ENCODE measurements at places on chromosomes 4 and X.
A peak's percentile ranks its signal among the peaks of the same experiment; 100 is the strongest.

DNA sequence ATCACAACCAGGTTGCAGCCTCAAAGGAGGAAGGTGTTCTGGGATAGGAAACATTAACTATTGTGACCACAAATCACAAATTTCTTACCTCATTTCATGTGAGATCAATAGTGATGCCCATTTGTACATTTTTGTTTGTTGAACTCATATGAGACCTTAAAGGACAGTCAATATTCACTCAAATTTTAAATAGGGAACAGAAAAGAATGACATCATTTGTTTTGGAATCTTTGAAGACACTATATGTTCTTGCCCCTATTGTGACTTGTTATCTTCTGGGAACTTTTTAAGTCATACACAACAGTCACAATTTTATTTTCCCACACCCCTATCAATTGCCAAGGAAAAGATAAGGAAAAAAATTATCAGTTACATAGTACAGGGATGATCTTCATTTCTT, 346.5 kb downstream of the ARAP2 start:
- DNase-seq = no peak

DNA sequence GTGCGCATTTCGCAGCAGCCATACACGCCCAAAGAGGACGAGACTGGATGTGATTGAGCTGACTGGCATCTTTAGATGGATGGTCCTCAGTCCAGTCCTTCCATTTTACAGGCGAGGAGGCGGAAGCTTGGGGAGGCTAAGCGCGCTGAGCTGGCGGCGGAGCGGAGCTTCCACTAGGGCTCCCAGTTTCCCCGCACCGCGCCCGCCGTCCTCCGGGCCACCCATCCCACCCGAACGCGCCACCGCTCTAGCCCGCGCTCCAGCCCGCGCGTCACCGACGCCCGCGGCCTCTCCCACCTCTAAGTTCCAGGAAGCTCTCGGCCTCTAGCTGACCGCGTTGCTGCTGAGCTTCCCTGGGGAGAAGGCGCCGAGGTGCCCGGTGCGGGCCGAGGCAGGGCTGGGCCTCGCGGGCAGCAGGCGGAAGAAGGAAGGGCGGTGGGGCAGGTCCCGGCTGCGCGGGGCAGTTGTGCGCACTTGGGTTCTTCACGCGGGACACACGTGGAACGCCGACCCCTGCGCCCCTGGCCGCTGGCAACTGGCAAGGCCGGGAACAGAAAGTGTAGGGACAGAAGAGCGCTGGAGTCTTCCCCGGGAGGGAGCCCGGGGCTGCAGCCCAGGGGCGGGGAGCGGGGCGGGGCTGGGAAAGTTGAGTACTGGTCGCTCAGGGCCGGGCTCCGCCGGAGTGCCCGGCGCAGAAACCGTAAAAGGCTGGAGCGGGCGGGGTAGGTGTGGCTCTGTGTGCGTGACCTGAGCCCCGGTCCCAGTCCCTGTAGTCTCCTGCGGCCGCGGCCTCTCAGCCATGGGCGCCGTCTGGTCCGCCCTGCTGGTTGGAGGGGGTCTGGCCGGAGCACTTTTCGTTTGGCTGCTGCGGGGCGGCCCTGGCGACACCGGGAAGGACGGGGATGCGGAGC, at the start of gene STBD1:
STBD1 (plus strand) TSS at position 763 of the 911 bp plus-strand sequence; CDS start at position 800, 37 bp downstream.
- peak; percentile 73 for DNase-seq

DNA sequence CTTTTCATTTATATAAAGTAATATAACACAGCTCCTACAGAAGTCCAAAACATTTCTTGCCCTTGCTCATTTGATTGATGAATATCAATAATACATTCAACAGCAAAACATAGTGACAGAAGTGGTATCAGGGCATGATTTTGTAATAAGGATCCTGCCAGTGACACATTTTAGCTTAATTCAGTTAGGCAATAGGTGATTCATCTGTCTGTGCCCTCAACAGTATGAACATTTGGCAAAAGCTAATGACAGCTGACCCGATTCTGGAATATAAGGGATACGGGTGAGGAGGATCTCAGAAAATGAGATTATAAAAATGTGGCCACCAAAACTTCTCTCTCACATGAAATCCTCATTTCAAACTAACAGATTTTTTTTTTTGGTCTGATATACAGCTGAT, 294.0 kb downstream of the CAMK2D start:
- peak; percentile 71 for DNase-seq

DNA sequence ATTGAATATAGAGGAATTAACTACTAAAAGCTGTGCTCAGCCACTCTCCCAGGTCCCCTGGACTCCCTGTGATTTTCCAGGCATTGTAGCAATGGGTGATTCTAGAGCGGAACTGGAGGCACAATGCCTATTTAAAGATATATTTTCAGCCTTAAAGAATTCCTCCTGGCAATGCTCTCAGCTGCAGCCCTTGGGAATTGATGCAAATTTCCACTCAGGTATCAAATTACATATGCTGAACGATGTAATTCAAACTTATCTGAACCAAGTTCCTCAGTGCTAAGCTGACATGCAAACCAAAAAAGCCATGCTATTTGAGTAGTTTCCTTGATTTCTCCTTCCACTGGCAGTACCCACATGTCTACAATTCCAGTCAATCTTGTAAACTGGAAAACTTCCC, 86.3 kb upstream of the GABRA3 start:
- DNase-seq = no peak

GRCh38 chr4:149112109-149112508, 669.9 kb upstream of the NR3C2 start:
- DNase-seq = no peak

GRCh38 chrX:132294776-132295495, 75.7 kb upstream of the RAP2C start:
- no peak for DNase-seq

GRCh38 chr4:186657764-186658163, 65.9 kb downstream of the FAT1 start:
- no peak for DNase-seq

GRCh38 chr4:76511947-76512346, 76.9 kb downstream of the SHROOM3 start:
- DNase-seq = no peak

- no peak for DNase-seq
Observed at GRCh38 chr4:152206646-152207377, 329.1 kb downstream of the FBXW7 start.

- no peak for DNase-seq
Observed at GRCh38 chrX:154126101-154126500, 17.9 kb upstream of the OPN1LW start.

- peak; percentile 62 for DNase-seq
Observed at GRCh38 chr4:174120446-174121295, 162.8 kb downstream of the FBXO8 start.

- peak; percentile 18 for DNase-seq
Observed at GRCh38 chrX:54043541-54044125, 640 bp downstream of the PHF8 start.

GRCh38 chrX:75963774-75964173, 178.7 kb upstream of the MAGEE2 start:
- DNase-seq = no peak

DNA sequence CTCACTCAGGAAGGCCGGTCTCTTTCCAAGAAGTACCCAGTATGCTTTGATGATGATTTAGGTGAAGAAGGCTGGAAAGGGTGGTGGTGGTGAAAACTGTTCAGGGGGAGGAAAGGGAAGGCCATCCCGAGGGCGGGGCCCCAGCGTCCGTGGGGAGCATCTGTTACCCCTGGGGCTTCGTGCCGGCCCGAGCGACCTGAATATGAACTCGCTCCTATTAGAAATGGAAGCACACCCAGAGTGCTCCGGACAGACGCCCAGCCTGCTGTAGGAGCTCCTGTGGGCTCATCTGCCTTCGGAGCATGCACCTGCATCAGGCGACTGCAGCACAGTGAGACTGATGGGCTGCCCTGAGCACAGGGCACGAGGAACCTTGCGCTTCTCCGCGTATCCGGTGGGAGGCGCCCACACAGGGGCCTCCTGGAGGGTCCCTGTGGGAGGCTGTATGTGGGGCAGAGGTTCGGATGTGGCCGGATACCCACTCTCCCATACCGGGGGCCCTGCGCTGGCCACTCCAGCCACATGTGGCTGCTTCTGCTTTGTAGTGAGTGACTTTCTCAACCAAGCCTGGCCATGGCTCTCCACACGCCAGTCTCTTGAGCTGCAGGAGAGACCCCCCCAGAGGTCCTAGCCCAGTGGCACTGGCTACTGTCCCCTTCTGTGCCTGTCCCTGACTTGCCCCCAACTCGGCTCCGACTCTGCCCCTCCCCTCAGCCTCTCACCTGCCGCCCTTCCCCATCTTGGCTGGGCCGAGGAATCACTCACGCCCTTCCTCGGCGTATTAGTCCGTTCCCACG, 36.7 kb downstream of the FGFRL1 start:
- no peak for DNase-seq

DNA sequence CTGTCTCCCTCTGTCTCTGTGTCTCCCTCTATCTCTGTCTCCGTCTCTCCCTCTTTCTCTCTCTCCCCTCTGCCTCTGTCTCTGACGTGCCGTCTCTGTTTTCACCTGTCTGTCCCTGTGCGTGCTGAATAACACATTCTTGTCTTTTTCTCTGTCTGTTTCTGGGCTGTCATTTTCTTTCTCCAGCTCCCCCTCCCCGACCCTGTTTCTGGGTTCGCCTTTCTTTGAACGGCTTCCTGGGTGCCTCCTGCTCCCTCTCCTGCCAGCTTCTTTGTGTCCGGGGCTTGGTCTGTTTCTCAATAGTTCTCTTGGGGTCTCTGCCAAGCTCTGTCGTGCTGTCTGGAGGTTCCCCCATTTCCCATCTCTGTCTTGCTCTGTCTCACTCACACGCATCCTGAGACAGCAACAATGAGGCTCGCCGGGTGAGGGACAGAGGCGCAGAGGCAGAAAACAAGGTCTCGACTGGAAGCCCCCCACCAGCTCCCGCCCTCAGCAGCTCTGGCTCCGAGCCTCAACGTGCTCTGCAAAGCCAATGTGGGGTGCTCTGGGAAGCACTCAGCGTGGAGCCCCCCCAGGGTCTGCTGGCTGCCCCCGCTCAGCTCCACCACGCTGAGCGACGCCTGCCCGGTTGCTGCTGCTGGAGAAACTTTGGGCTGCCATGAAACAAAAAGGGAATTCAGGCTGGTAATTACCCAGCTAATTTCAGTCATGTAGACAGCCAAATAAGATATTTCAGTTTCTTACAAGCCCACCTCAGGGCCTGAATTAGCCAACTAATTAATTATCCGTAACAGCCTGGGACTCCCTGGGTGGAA, 3.4 kb downstream of the CPLX1 start:
- no peak for DNase-seq

DNA sequence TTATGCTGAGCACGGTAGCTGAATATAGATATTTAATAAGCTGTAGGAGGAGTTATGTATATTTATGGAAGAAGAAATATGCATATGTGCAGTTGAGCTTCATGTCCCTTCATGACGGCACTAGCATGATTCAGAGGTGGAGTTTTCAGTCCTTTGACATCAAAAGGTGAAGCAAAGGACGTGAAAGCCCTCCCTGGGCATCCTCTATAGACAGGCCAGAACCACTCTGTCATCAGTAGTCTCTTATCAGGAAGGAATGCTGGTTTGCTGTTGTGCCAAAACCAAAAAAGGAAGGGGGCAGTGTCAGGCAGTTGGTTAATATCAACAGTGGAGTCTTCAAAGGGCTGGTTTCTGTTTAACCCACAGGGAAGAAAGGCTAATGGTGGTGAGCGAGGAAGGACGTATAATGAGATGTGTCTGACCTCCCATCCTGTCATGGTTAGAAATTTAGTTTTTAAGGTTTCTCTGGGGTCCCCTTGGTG, 23.5 kb upstream of the IL2 start:
- DNase-seq = peak; percentile 31

DNA sequence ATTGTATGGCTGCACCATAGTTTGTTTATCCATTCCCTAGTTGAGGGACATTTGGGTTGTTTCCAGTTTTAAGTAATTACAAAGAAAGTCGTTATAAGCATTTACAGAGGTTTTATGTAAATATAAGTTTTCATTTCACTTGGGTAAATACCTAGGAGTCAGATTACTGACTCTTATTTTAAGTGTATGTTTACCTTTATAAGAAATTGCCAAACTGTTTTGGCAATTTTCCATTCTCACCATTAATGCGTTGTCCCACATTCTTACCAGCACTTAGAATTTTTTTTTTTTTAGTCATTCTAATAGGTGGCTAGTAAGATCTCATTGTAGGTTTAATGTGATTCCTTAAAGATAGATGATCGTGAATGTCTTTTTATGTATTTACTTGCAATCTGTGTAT, 121.5 kb upstream of the NR3C2 start:
- no peak for DNase-seq

GRCh38 chrX:155213731-155214130, 2.5 kb upstream of the VBP1 start:
- DNase-seq = no peak

Measured in EL (cell line).